ENCODE measurements at places on chromosomes 6 and 20.

DNA sequence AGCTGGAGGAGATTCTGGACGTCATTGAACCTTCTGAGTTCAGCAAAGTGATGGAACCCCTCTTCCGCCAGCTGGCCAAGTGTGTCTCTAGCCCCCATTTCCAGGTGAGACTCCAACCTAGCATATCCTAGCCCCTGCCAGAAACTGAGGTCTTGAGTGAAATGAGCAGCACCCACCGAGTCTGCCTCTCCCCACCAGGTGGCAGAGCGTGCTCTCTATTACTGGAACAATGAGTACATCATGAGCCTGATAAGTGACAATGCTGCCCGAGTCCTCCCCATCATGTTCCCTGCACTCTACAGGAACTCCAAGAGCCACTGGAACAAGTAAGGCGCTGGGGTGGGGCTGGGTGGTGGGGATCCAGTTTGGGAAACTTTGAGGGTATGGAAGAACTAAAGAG, 4.6 kb downstream of the MEA1 start:
- DNase-seq = no peak

- DNase-seq = no peak
Measured at GRCh38 chr6:160035693-160036330, 66.9 kb downstream of the IGF2R start.

- no peak for DNase-seq
Measured at GRCh38 chr6:65638047-65638831, 68.8 kb downstream of the EYS start.

- DNase-seq = no peak
Measured at GRCh38 chr6:12112540-12113189, 100.6 kb downstream of the HIVEP1 start.

DNA sequence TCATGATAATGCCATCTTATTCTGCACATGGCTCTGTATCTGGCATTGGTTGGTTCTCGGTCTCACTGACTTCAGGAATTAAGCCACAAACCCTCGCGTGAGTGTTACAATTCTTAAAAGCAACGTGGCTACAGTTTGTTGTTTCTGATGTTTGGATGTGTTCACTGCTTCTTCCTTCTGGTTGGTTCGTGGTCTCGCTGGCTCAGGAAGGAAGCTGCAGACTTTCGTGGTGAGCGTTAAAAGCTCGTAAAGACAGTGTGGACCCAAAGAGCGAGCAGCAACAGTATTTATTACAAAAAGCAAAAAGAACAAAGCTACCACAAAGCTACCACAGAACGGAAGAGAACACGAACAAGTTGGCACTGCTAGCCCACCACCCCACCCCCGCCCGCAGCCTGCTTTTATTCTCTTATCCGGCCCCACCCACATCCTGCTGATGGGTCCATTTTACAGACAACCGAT, 51.1 kb downstream of the MYLIP start:
- no peak for DNase-seq

- DNase-seq = no peak
Measured at GRCh38 chr6:38443352-38444144, 196.2 kb downstream of the BTBD9 start.

GRCh38 chr6:106347219-106347618, 13.3 kb upstream of the CRYBG1 start:
- no peak for DNase-seq

- DNase-seq = no peak
Measured at GRCh38 chr20:2671977-2672376, 8.0 kb upstream of the IDH3B start.

- no peak for DNase-seq
Measured at GRCh38 chr20:19815553-19815991, 57.5 kb downstream of the RIN2 start.

DNA sequence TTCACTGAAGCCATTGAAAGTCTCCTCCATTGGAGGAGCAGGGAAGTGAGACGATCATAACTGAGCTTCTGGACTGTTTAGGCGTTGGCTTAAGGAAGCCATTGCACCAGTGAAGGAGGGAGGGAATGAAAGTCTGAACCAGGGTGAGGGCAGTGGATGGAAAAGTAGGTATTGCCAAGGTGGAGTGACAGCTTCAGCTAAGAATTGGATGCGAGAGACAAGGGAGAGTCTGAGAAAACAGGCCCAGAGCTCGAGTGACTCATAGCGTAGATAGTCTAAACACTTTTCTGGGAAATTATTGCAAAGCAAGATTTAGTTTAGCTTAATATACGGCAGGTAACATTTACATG, 4.5 kb downstream of the DSP start:
- no peak for DNase-seq

- DNase-seq = no peak
Measured at GRCh38 chr6:131728296-131728939, 17.6 kb upstream of the CTAGE9 start.

DNA sequence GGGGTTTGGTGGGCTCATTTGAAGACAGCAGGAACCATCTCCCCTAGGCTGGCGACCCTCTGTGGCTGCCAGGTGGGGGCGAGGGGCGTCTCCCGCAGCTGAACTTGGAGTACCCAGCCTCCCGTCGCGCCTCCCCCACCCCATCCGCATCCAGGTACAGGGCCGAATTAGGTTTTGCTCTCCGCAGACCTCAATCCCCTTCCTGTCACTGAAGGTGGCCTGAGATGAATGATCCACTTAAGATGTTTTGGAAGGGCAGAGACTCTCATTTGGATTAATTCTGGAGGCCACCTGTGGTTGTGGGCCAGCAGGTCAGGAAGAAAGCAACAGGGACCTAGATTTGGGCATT, 493 bp downstream of the CD83 start:
- DNase-seq = no peak

GRCh38 chr20:50547964-50548363, 37.8 kb downstream of the PTPN1 start:
- DNase-seq = no peak

GRCh38 chr6:138415125-138415524, 11.1 kb downstream of the HEBP2 start:
- no peak for DNase-seq

GRCh38 chr6:143772116-143773086, 70.7 kb upstream of the LTV1 start:
- DNase-seq = no peak

- no peak for DNase-seq
Measured at GRCh38 chr20:25000268-25000801, 7.8 kb upstream of the APMAP start.

DNA sequence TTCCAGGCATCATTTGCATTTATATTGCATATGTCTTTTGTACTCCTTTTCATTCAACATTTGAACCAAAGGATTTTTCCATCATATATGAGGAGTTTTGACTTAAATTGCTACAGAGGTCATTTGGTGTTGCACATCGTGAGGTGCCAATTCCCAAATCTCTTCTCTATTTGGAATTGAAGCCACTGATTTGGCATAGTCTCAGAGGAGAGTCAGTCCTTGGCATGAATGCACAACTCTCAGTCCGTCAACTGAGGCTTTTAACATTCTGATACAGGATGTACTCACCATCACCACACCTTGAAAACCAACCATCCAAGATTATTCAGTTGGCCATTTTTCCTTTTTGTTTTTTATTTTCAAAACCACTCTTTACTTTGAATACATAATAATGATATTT, 31.1 kb upstream of the SYNDIG1 start:
- DNase-seq = no peak

- no peak for DNase-seq
Measured at GRCh38 chr20:16385891-16386290, 187.4 kb downstream of the KIF16B start.

GRCh38 chr6:37483917-37484785, 15.5 kb downstream of the CCDC167 start:
- no peak for DNase-seq

GRCh38 chr20:46646659-46647380, 4.4 kb downstream of the SLC13A3 start:
- no peak for DNase-seq

DNA sequence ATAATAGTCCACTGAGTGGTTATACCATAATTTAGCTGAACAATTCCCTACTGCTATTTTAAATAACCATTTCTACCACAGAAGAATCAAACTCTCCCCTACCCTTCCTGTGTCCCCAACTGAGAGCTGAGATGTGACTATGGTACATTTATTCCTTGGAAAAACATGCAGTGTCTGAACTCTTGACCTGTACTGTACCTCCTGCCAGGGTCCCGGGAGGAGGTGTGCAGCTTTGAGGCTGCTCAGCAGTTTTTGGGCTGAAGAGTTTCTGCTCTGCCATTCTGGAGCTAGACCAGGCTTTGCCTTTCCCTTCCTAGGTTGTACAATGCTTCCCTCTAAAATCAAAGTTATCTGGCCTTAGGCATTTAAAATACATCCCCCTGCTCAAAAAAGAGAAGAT, 275.1 kb upstream of the SGK1 start:
- DNase-seq = no peak

- no peak for DNase-seq
Measured at GRCh38 chr6:15475872-15476271, 187.0 kb downstream of the DTNBP1 start.

DNA sequence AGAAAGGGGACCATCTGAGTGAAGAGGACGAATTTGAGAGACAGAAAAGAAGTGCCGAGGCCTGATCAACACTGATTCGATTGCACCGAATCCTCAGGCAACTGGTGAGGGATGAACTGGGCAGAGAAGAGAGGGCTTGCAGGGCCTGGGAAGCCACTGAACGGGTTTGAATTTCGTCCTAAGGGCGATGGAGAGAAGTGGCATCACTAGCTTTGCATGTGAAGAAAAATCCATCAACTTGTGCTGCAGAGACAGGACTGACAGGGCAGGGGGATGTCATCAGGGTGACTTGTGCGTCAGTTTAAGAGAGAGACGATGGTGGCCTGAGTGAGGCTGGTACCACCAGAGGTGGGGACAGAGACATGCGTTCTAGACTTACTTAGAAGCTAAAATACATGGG, 73.7 kb upstream of the SLC22A23 start:
- no peak for DNase-seq

GRCh38 chr6:5180636-5181035, 80.1 kb downstream of the LYRM4 start:
- no peak for DNase-seq

- DNase-seq = no peak
Measured at GRCh38 chr20:49647550-49647949, 66.1 kb downstream of the B4GALT5 start.

DNA sequence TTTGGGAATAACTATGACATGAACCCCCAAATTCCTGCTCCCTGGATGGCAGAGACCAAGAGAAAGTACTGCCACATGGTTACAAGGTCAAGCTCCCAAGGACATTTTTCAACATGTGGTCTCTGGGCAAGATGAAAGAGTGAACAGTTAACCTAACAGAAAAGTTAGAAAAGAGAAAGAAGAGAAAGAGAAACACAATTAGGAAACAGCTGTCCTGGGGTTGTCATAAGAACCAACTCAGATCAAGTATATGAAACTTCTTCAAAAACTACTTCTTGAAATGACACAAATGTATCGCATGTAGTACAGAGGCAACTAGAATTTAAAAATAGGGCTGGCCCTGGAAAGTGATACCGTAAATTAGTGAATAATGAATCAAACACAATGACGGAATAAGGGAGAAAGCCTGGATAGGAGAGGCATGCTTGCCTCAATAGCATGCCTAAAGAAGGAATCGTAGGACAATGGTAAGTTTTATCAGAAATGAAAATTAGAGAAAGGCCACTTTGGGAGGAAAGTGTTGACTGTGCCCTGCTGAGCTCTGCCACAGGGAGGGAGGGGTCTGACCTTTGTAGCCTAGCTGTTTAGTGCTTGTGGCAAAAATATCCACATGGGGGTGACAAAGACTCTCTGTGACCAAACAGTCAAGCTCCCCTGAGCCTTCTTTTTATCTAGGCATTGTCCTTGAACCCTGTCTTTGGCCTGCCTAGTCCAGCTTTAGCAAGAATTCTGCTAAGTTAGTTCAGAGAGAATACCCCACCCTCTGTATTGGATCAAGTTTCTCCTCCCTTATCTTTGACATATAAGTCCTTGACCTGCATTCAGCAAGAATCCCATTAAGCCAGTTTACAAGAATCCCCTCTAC, 4.3 kb upstream of the DCBLD1 start:
- no peak for DNase-seq

GRCh38 chr6:18352001-18352400, 35.1 kb upstream of the RNF144B start:
- DNase-seq = no peak

DNA sequence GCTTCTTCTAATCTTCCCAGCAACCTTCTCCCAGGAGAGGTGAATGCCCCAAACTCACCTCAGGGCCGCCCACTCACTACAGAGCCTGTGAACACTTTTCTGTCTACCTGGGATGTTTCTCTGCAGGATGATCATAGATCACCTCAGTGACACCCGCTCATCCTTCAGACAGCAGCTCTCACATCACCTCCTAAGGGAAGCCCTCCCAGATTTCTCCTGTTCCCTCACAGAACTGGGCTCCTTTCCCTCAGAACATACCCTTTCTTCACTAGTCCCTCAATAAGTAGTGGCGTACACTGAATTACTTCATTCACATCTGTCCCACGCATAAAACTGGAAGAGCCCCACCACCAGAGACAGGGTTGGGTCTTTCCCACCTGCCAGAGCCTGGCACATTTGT, 57.8 kb downstream of the CDK5RAP1 start:
- no peak for DNase-seq

GRCh38 chr6:55255113-55255512, 72.2 kb upstream of the GFRAL start:
- no peak for DNase-seq

DNA sequence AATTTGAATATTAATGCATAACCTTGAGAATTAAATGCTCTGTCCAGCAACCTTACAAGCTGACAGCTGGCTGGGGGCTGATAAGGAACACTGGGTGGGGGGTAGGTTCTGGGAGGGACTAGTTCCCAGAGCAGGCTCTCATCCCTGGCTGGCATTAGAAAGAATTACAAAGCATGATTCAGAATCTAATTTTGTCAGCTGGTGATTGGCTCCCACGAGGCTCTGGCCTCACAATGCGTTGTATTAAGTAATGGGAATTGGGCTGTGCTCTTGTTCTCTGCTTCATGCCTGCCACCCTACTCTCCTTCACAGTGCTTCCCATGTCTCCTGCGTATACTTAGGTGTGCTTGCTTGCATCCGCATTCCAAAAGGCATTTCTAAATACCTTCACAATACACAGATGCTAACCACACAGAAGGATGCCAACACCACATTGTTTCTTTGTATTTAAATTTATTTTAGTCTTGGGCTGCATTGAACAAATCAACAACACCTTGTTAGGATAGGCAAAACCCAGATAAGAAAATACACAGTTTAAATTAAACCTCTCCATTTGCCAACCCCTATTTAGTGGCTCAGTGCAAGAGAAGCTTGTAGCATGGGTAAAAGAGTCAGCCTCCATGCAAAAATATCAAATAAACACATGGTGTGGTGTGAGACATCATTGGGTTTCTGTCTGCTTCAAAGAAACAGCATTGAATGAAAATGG, 434.5 kb upstream of the JAG1 start:
- no peak for DNase-seq

DNA sequence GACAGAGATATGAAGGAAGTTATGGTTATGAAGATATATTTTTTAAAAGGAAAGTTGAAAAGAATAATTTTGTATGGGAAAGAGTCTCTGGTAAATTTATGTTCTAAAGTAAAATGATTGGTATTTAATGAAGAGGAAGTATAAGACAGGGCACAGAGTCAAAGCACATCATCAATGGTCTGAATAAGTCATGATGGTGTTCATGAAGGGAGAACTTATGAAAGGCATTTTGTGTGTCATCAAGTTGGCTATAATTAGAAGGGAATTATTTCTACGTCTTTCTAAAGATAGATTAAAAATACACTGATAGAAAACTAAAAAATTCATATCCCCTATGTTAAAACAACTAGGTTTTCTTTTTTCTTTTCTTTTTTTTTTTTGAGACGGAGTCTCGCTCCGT, 21.4 kb upstream of the SNAI1 start:
- DNase-seq = no peak

GRCh38 chr6:108714101-108714765, 134.0 kb upstream of the ARMC2 start:
- no peak for DNase-seq
